Amniotic stem cell (primary cell): ENCODE measurements at places on chromosomes 1 and 21.

DNA sequence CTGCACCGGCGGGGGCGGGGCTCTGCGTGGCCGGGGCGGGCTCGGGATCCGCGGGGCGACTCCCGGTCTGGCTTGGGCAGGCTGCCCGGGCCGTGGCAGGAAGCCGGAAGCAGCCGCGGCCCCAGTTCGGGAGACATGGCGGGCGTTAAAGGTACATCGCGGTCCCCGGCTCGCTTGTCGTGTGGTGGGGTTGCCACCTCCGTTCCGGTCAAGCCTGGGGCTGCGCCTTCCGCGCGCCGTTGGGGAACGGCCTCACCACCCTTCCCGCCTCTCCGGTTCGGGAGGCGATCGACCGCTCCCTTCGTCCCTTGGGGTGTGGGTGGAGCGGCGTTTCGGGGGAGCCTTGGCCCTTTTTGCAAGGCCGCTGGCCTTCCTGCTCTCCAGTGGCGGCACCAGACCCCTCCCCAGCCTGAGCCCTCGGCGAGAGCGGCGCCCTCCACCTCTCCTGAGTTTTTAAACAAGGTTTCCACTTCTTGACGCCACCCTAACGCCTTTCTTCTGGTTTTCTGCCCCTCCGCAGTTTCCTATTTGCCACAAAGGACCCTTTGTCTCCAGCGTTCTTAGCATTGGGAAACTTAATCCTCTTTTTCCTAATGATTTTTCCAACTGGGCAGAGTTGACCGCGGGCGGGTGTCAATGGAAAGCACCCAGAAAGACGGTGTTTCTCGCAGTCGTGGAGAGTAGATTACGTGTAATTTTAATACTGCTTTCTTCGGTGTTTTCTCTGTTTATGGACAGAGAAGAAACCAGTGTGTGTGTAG lies at the start of the genes LEPR and LEPROT:
TSS of gene LEPR (plus strand) at position 79 of the 761 bp plus-strand sequence. CDS start 144,898 bp downstream, outside the sequence.
TSS of gene LEPROT (plus strand) at position 79 of the 761 bp plus-strand sequence. CDS start at position 136, 57 bp downstream.
- DNase-seq, result no peak

DNA sequence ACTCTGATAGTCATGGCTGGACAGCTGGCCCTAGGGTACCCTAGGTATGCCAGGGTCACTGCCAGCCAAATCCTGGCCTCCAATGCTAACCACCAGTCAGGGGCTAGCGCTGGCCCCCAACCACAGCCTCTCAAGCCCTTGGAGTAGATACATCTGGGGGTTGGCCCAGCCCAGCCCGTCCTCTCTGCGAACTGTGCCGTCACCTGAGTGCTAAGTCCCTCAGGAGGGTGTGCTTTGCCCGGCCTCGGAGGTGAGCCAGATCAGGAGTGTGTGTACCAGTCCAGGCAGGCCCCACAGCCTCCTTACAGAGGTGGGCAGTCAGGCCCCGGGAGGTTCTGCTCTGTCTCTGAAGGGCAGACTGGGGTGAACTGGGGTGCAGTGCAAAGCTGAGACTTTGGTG lies 34.0 kb upstream of the DISP3 start:
- DNase-seq, result no peak

GRCh38 chr1:154809436-154810413 lies 60.4 kb downstream of the KCNN3 start:
- DNase-seq, result no peak

DNA sequence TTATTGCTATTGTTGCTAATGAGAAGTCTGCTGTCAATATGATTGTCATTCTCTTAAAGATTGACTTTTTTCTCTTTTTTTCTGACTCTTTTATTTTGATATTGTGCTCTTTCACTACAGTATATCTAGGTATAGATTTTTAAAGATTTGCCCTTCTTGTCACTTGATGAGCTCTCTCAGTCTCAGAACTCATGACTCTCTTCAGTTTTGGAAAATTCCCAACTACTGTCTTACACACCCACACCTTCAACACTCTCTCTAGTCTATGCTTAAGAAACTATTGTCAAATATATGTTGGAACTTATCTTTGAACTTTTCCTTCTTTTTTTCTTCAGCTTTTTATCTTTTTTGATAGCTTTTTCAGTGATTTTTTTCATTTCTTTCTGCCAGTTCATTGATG lies 50.6 kb downstream of the LMO4 start:
- DNase-seq, result no peak

DNA sequence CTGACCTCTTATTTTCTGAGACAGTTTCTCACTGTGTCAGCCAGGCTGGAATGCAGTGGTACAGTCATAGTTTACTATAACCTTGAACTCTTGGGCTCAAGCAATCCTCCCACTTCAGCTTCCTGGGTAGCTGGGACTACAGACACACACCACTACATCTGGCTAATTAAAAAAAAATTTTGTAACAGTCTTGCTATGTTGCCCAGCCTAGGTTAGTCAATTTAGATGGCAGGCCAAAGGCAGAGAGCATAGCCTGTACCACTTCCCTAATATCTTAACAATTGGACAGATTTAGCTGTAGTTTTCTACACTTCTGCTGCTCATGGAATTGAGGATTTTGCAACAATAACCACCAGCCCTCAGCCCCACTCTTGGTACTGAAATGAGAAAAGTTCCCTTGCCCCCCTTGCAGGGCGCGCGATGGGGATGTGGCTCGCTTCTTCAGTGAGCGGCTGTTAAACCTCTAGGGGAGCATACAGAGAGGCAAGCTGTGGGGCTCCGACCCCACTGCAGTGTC lies 34.9 kb upstream of the PTGFRN start:
- DNase-seq, result no peak

- no peak for DNase-seq
These were observed 28.9 kb upstream of the S1PR1 start for GRCh38 chr1:101207891-101208290.

DNA sequence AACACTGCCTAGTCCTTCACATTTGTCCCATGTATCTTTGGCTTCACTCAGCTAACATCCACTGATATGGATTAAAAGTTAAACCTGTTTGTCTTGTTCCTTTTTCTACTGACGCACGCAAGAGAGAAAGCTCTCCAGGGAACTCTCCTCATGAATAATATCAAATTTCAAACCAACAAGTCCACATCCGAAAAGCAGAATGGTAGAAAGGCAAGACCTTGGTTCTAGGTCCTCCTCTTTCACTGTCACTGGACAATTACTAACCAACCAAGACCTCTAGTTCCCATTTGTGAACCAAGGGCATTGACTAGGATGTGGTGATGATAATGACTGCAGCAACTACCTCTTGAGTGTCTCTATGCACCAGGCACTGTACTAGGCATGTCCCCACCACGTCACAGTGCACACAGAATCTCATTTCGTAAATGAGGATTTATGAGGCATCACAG lies 8.4 kb downstream of the PLPP3 start:
- DNase-seq, result no peak

GRCh38 chr1:185017966-185018365 lies 27.4 kb upstream of the RNF2 start:
- no peak for DNase-seq

DNA sequence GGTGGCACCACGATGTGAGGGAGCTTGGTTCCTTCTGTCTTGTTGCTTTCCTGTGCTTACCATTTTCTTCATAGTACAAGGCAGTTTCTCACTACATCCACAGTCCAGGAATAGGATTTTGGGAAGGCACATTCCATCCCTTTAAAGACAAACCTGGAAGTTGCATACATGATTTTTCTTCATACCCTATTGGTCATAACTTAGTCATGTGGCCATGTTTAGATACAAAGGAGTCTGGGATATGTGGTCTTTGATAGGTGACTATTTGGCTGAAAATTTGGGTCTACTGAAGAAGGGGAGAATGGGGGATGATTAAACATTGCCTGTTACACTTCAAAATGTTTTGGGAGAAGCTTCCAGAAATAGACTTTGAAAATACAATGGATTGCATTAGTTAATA lies 7.0 kb downstream of the DYRK1A start:
- DNase-seq, result no peak

- DNase-seq, result no peak
These were observed 20.8 kb upstream of the JAK1 start for GRCh38 chr1:64986903-64987871.

DNA sequence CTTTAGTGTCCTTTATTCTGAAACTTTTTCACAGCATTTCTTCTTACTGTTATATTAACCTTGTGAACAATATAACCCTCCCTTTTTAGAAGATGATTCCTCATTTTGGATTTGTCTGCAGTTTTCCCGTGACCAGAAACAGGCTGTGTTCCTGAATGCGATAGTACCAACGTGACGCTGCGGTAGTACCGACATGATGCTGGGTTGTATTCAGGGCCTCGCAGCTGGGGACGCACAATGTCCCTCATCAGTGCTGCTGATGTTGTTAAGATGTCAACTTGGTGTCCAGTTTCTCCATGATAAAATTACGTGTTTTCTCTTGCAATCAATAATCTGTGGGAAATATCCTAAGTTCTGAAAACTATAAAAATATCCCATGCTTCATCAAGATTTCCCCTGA lies 761.4 kb upstream of the TPTE start:
- no peak for DNase-seq

DNA sequence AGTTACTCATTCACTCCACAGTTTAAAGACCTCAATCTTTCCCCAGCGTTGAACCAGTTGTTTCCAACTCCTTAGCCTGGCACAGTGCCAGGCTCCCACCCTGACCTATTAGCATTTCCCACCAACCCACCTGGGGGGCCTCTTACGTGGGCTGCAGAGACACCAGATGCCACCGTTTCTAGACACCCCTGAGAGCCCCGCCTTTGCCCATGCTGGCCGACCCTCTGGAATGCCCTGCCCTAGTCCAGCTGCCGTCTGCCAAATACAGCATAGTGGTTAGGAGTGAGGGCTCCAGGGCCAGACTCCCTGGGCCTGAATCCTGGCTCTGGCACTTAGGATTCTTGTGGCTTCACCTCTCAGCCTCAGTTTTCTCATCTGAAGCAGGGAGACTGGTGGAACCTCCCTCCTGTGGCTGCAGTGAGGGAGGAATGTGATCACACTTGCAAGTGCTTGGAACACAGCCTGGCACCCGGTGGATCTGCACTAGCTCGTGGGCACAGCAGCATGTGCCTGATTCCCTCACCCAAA lies 65.2 kb downstream of the TMCO4 start:
- DNase-seq, result no peak

DNA sequence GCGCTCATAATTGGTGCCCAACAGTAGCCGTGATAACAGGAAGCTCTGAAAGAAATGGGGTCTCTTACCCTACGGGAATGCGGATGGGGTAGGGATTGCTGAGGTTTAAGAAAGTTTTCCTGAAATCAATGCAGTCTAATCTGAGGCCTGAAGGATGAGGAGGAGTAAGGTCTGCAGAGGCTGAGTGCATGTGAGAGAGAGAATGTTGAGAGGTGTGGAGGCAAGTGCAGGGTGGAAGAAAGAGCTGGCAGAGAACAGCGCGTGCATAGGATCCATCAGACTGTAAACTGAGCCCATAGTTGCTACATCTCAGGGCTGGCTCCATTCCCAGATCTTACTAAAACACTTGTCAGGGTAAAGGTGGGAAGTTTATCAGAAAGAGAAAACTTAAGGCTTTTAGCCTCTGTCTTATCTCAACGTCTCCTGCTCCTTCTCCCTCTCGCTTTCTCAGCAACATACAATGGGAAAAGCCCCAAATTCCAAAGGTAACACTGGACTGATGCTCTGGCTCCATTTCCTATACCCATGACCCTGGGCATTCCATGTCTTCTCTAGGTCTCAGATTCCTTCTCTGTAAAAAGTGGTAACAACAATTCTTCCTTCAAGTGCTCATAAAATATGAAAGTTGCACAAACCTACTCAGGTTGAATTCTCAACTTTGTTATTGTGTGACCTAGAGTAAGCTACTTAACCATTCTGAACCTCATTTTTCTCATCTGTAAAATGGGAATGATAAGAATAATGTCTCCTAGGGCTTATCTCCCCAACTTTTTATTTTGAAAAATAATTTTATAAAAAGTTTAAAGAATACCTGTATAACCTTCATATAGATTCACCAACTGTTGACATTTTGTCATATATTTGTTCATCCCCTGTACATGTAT lies 75.2 kb downstream of the SH3GLB1 start:
- DNase-seq, result no peak

GRCh38 chr1:116453481-116453880 lies 80.4 kb downstream of the ATP1A1 start:
- DNase-seq, result no peak

GRCh38 chr1:15500184-15501178 lies 23.5 kb downstream of the CASP9 start:
- no peak for DNase-seq

- no peak for DNase-seq
These were observed 14.3 kb downstream of the CHI3L2 start for GRCh38 chr1:111241797-111242196.

GRCh38 chr1:24503870-24504523 lies 1.4 kb downstream of the RCAN3 start:
- no peak for DNase-seq

- no peak for DNase-seq
These were observed 7.9 kb upstream of the IBA57 start for GRCh38 chr1:228157729-228158126.

DNA sequence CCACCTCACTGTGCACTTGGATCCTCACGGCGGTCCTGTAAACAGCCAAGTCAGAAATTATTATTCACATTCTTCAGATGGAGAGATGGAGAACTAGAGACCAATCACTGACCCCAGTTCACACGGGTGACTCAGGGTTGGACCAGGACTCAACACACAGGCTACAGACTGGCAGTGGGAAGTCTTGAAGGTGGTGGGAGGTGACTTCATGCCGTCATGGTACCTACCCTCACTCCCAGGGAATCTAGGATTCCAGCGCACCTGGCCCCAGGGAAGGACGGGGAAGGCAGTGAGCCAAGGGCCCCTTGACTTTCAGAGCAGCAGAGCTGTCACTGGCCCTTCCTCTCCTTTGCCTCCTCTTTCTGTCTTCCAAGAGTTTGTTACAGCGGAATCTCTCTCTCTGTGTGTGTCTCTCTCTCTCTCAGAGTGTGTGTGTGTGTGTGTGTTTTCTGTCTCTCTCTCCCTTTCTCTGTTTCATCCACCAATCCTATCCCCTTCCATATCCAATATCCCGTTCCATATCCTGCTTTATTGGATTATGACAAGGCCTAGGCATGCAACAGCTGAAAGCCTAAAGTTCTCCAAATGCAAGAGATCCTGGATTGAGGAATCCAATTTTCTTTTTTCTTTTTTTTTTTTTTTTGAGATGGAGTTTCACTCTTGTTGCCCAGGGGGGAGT lies 11.7 kb downstream of the OPTC start:
- no peak for DNase-seq

DNA sequence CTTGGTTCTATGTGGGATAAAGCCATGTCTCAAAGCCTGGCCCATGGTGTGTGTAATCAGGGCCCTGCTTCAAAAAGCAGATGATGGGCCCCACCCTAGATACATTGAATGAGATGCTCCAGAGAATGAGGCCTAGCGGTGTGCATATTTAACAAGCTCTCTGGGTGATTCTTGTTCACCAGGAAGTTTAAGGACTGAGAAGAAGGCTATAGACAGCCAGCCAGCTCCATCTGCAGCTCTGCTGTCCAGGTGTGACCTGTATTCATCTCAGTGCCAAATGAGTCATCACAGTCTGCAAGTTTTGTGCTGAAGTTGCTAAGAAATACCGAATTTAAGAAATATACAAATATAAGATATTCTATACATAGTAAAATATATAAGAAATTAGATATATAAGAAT lies 182.0 kb upstream of the RUNX1 start:
- DNase-seq, result no peak
